Type B pancreatic cell (in vitro differentiated cells): ENCODE measurements at places on chromosomes 2 and 18. TPM values are rescaled to one million over a fixed set of nuclear protein-coding genes. Genes with fewer than 3 reads are reported as not detected.

Gene LCT
- total RNA-seq: 2.8 and 7.2 TPM in 2 replicates

DNA sequence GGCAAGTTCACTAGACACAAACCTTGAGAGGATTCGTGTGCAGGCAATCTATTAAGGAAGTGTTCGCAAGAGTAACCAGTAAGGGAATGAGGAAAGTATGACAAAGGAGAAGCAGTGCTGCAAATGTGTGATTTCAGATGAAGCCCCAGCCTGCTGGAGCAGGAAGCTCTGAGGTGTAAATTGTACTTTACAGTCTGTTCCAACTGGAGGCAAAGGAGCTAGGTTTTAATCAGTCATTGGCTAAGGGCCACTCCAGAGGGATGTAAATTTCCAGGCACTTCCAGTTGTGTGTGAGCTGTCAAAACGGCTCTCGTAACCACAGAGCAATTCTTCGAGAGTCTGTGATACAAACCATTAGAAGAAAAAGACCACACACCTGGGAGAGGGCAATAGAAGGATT lies 359.5 kb upstream of the FAM98A start:
- DNase-seq: no peak

GRCh38 chr2:84077496-84077895 lies 381.6 kb downstream of the SUCLG1 start:
- no peak for DNase-seq

- DNase-seq: no peak
Measured at GRCh38 chr2:51734115-51734514, 702.2 kb upstream of the NRXN1 start.

Gene AQP12A
- 0.97 TPM in 1 of 2 replicates, not detected in the other for total RNA-seq

Gene VAMP5
- 3.4 and 4.4 TPM in 2 replicates for total RNA-seq

Gene LIMS4
- 1.0 TPM in 2 replicates for total RNA-seq

DNA sequence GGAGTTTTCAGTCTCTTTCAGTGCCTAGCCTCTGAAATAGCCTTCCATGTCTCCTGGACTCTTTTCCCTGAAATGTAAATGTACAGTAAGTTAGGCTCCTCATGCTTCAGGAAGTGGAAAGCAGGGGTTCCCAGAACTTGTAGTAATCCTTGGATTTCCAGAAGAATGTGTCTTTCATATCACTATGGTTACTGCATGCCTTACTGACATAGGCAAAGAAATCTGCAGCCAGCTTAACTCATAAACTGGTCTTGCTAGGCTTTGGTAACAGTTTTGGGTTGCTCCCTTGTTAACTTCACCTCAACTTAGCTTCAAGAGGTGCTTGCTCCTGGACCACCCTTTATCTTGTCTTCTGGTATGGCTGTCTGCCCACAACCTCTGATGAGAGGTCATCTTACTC lies 686.8 kb upstream of the DDX18 start:
- DNase-seq: no peak

GRCh38 chr18:66555585-66555984 lies 48.3 kb downstream of the CDH19 start:
- DNase-seq: no peak

- no peak for DNase-seq
Measured at GRCh38 chr18:45328811-45329210, 286.5 kb upstream of the SLC14A2 start.

- DNase-seq: no peak
Measured at GRCh38 chr2:189302274-189302948, 122.8 kb upstream of the COL5A2 start.
